HepG2 (cell line): ENCODE measurements at places on chromosomes 5 and 9.
A peak's percentile ranks its signal among the peaks of the same experiment; 100 is the strongest.

- no peak for DNase-seq
These were observed 136.6 kb downstream of the PIK3R1 start for GRCh38 chr5:68352166-68352565.

GRCh38 chr5:166695326-166695725 is 1596.1 kb upstream of the WWC1 start:
- DNase-seq = no peak

- DNase-seq = no peak
These were observed 134.4 kb downstream of the TMEM38B start for GRCh38 chr9:105828596-105829213.

GRCh38 chr5:483434-484140 is 40.6 kb downstream of the EXOC3 start:
- no peak for DNase-seq

DNA sequence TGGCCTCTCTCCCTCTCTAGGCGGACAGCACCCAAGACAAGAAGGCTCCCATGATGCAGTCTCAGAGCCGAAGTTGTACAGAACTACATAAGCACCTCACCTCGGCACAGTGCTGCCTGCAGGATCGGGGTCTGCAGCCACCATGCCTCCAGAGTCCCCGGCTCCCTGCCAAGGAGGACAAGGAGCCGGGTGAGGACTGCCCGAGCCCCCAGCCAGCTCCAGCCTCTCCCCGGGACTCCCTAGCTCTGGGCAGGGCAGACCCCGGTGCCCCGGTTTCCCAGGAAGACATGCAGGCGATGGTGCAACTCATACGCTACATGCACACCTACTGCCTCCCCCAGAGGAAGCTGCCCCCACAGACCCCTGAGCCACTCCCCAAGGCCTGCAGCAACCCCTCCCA is 102.5 kb downstream of the PPARGC1B start:
- no peak for DNase-seq

- DNase-seq = no peak
These were observed 2.9 kb upstream of the INSL6 start for GRCh38 chr9:5188060-5188984.

- no peak for DNase-seq
These were observed 374.7 kb downstream of the ZSWIM6 start for GRCh38 chr5:61706751-61707150.

GRCh38 chr9:100595391-100596199 is 17.7 kb downstream of the CAVIN4 start:
- DNase-seq = peak; percentile 39

- peak; percentile 0 for DNase-seq
These were observed 1111.1 kb downstream of the TAF11L14 start for GRCh38 chr5:18745042-18745987.

DNA sequence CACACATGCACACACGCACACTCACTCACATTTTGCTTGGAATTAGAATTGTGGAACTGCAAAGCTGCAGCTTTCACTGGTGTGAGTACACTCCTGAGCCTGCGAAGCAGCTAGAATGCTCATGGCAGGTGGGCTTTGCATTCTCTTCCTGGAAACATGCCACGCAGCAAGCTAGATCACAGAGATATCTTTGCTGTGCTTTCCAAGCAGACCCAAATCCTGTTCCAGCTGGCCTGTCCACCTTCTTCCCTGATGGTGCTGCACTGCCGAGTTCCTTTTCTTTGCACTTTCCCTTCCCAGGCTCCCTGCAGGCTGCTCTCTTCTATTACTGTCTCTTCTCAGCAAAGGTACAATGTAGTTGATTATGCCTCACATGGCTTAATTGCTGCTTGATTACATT is 92.7 kb upstream of the CKMT2 start:
- DNase-seq = no peak

DNA sequence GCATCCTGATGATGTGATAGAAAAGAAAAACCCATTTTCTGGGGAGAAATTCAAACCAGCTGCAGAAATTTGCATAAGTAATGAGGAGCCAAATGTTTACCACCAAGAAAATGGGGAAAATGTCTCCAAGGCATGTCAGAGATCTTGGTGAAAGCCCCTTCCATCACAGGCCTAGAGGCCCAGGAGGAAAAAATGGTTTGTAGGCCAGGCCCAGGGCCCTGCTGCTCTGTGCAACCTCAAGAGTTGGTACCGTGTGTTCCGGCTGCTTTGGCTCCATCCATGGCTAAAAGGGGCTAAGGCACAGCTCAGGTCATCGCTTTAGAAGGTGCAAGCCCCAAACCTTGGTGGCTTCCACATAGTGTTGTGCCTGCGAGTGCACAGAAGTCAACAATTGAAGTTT is 543.1 kb downstream of the ZNF608 start:
- DNase-seq = no peak

DNA sequence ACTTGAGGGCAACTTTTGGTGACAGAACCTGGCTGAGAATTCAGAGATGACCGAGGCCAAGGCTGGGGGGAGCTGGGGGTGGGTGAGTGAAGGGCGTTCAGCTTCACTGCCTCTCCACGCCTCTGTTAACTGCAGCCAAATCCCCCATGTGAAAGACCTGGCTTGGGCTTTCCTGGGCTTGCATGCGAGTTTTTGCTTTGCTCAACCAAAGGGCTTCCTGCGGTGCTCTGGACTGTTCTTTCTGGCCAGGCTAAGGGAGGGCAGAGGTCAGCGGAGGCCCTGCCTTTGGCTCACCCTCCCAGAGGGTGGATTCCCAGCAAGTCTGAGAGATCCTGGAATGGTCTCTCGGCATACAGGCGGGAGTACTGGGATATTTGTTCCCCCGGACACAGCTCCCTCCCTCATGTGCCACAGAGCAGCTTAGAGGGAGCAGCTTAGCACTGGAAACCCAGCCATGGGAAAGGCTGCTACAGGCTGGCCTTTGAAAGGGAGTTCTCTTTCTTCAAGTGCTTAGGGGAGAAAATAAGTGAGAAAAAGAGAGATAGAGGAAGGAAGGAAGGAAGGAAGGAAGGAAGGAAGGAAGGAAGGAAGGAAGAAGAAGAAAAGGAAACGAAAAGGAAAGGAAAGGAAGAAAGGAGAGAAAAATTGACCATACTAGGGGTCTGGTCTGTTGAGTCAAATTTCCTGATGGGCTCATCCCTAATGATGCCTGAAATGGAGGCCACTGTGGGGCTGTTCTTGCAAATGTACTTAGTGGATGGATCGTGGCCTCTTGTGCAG is 158.8 kb downstream of the FGF18 start:
- no peak for DNase-seq

GRCh38 chr5:150632305-150633160 is 7.9 kb upstream of the SYNPO start:
- DNase-seq = no peak

- DNase-seq = no peak
These were observed 1.2 kb upstream of the CKS2 start for GRCh38 chr9:89309608-89310474.

- peak; percentile 15 for DNase-seq
These were observed 97.4 kb downstream of the DAP start for GRCh38 chr5:10663489-10664179.

DNA sequence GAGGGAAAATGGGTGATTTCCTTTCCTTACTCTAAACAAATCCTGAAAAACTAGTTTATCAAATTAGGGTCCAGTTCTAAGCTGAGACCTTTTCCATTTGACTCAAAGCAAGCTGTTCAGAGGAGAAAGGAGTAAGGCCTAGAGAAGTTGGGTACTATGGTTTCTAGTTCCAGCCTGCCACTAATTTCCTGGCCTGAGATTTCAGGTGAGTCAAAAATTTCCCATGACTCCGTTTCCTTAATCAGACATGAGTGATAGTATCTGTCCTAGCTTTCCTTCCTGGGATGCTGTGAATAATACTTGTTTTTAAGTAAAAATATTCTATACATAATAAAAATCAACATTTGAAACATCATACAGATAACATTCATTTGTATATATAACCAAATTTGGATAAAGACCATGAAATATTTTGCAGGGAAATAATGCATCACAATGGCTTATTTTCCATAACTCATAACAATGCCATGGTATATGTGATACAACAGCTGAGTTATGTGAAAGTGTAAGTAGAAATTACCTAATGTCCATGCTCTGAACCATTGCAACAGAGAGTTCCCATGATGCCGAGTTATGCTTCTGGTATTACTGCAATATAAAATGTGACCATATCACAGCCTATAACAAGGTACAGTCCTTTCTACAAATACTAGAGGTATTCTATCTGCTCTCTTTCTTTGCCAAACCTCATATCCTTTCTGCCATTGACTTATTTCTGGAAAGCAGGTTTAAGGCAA is 142.7 kb downstream of the MLLT3 start:
- DNase-seq = no peak

- DNase-seq = no peak
These were observed 50.2 kb upstream of the ASTN2 start for GRCh38 chr9:117464941-117465616.
